ENCODE measurements at places on chromosomes 7 and 10.

DNA sequence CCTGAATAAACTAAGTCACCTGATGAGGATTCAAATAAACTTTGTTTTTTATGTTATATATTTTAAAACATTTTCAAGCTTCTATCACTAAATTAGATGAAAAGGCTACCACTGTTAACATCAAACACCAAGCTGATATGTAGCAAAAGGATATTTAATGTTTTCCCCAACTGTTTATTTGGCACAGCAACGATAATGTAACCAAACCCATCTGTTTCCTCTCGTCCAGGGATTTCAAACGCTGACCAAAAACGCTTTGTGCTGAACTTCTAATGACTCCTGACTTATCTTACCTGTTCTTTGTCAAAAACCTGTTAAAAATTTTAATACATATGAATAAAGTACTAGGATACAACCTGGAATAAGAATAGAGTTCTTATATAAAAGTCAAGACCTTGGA, 30.5 kb downstream of the DCLRE1A start:
- DNase-seq = no peak

DNA sequence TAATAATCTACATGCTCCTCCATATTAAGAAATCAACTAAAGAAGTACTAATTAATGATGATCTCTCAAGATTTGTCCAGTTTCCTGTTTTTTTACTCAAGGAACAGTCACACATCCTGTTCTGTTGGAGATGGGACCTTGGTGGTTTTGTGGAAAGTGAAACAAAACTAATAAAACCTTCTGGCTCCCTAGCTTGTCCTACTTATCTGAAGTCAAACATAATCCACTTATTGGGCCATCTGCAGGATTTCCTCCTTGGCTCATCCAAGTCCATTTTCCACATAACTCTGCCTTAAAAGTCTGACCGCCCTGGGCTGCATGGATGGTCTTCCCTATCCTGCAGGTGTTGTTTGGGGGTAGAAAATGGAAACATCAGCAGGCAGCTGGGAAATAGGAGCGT, 39.4 kb upstream of the TARP start:
- peak; percentile 61 for DNase-seq

DNA sequence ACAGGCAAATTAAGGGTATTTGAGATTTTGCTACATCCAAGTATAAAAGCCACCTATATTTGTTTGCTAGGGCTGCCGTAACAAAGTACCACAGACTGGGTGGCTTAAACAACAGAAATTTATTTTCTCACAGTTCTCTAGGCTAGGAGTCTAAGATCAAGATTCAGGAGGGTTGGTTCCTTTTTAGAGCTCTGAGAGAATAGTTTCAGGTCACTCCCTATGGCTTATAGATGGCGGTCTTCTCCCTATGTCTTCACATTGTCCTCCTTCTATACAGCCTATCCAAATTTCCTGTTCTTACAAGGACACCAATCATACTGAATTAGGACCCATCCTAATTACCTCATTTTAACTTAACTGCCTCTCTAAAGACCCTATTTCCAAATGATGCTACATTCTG, 11.2 kb downstream of the HYCC1 start:
- DNase-seq = no peak

DNA sequence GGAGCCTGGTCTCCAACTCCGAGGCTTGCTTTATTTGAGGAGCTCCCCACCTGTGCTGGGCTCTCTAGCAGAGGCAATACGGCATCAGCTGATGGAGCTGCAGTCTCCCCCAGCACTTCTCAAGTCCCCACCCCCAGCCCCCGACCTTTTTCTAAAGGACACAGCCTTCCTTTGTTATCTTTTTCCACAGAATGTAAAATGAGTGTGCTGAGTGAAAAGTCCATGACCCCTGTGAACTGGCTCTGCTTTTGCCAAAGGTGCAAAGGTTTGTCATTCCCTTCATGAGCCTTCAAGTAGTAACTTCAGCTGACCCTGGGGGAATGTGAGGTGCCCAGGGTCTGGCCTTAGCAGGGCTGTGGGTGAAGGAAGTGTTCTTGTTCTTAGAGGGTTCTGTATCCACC, 25.5 kb downstream of the LRRC4 start:
- peak; percentile 77 for DNase-seq

DNA sequence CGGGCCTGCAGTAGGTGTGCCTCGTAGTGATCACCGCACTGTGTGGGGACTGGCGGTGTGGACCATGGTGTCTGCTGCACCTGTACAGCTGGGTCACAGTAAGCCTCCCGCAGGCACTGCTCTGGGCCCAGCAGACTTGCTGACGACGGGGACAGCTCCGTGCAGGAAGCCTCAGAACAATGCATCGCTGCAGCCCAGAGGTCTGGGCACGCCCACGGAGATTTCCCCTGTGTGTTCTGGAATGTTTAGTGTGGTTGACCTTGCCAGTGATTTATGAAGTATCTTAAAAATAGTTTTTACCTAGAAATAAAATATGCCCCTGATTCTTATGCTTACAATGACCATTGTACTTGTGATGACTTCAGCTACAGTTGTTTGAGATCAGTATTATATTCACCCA, 59.1 kb upstream of the ZNF32 start:
- no peak for DNase-seq

GRCh38 chr7:114622221-114622620, 207.6 kb downstream of the FOXP2 start:
- no peak for DNase-seq

All from large intestine (tissue), 12 donors.